Thyroid gland (tissue), 4 donors: ENCODE measurements at places on chromosomes 4 and X. TPM values are rescaled to one million over a fixed set of nuclear protein-coding genes. Genes with fewer than 3 reads are reported as not detected.

DNA sequence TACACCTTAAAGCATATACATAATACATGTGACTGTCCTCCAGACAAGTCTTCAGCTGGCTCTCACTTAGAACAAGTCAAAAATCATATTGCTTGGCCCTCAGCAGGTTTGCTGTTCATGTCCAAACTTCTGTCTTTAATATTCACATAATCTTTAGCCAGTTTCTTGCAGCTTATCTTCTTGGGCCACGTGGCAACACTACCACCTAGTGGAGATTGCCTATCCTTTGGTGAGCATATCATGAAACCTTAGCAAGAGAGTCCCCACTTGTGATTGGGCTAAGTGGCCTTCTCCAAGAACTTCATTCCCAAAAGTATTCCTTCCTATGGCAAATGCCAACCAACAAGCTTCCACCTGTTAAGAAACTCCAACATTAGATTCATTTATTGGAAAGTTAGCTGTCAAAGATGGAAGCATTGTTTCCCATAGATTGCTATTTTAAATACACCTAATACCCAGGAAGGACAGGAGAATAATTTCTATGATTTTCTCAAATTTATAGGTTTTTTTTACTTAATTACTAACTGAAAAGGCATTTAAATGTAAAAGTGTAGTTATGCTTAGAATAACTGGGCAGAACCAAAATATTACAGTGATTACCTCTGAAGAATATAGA lies 231.9 kb upstream of the INTU start:
- H3K4me3 ChIP-seq, result no peak overlapping the region
- DNase-seq, result peak; percentile 82
- no peaks in the 10 kb centered on the region for H3K36me3 ChIP-seq
- no peaks in the 10 kb centered on the region for H3K4me1 ChIP-seq
- H3K27me3 ChIP-seq, result no peaks in the 10 kb centered on the region
- H3K27ac ChIP-seq, result no peak overlapping the region

GRCh38 chr4:95507561-95507960 lies 41.2 kb downstream of the UNC5C start:
- no peak for DNase-seq
- H3K4me3 ChIP-seq, result no peak overlapping the region
- no peaks in the 10 kb centered on the region for H3K36me3 ChIP-seq
- no peaks in the 10 kb centered on the region for H3K27me3 ChIP-seq

DNA sequence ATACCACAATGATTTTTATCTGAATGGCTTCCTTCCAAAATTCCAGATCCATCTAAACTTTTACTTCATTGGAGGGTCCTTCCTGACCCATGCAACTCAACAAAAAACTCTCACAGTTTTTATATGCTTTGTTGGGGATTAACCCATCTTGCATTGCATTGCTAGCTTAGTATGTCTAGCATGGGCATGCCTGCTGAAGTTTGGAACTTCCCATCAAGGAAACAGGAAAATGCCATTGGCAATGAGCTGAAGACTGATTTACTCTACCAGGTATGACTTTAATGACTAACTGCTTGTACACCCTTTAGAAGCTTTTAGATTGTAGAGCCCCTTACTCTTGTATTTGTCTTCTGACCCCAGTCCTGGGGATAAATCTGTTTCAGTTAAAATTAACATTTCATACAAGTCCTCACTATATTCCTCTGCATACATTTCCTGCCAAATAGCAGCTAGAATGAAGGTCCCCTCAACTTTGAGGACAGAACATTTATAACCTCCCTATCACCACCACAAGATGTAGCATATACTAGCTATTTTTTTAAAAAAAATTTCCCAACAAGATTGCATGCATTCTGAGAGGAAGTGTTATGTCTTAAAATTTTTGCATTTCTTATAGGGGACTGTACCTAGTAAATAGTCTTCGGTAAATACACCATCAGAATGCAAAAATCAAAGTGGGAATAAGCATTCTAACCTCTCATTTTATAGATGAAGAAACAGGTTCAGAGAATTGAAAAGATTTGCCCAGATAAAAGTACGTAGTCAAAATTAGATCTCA lies 52.5 kb upstream of the ATXN3L start:
- no peaks in the 10 kb centered on the region for H3K27me3 ChIP-seq
- no peak overlapping the region for H3K27ac ChIP-seq
- no peaks in the 10 kb centered on the region for H3K36me3 ChIP-seq
- no peaks in the 10 kb centered on the region for H3K4me1 ChIP-seq

The MAGIX gene
- total RNA-seq, result 27.8 TPM

The MAGEB2 gene
- total RNA-seq, result not detected

The TRIM2 gene
- 200 TPM for total RNA-seq

DNA sequence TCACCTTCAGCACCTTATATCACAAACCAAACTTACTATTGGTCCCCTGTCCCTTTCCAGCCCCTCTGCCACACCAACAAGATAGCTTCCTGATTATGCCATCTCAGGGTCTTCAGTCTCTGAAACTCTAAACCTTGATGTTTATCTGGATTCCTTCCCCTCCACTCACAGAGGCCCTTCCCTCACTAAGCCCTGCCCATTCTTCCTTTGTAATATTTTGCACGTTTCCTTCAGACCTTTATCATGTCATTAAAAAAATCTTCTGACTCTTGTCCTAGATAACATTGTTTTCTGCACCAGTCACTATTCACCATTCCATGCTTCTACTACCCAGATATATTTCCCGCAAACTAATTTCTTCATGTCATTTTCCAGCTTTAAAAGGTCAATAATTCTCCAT lies 17.7 kb upstream of the CEP135 start:
- no peak overlapping the region for H3K27ac ChIP-seq
- H3K27me3 ChIP-seq, result no peaks in the 10 kb centered on the region
- no peaks in the 10 kb centered on the region for H3K36me3 ChIP-seq

The VSIG4 gene
- total RNA-seq, result 32.6 TPM

- no peaks in the 10 kb centered on the region for H3K36me3 ChIP-seq
- no peak overlapping the region for H3K4me3 ChIP-seq
- H3K27ac ChIP-seq, result no peak overlapping the region
- H3K4me1 ChIP-seq, result no peaks in the 10 kb centered on the region
- no peaks in the 10 kb centered on the region for H3K27me3 ChIP-seq
- no peak for DNase-seq
Observed at GRCh38 chrX:133994576-133994975, 9.2 kb upstream of the GPC3 start.

- no peaks in the 10 kb centered on the region for H3K36me3 ChIP-seq
- no peaks in the 10 kb centered on the region for H3K4me1 ChIP-seq
- no peaks in the 10 kb centered on the region for H3K27me3 ChIP-seq
- no peak for DNase-seq
Observed at GRCh38 chr4:12746221-12746620, 737.9 kb downstream of the RAB28 start.

GRCh38 chr4:7357323-7357722 lies 77.4 kb downstream of the PSAPL1 start:
- no peaks in the 10 kb centered on the region for H3K36me3 ChIP-seq
- H3K4me3 ChIP-seq, result no peak overlapping the region
- DNase-seq, result no peak
- peaks cover 24% of the 10 kb centered on the region for H3K4me1 ChIP-seq
- H3K27ac ChIP-seq, result no peak overlapping the region

DNA sequence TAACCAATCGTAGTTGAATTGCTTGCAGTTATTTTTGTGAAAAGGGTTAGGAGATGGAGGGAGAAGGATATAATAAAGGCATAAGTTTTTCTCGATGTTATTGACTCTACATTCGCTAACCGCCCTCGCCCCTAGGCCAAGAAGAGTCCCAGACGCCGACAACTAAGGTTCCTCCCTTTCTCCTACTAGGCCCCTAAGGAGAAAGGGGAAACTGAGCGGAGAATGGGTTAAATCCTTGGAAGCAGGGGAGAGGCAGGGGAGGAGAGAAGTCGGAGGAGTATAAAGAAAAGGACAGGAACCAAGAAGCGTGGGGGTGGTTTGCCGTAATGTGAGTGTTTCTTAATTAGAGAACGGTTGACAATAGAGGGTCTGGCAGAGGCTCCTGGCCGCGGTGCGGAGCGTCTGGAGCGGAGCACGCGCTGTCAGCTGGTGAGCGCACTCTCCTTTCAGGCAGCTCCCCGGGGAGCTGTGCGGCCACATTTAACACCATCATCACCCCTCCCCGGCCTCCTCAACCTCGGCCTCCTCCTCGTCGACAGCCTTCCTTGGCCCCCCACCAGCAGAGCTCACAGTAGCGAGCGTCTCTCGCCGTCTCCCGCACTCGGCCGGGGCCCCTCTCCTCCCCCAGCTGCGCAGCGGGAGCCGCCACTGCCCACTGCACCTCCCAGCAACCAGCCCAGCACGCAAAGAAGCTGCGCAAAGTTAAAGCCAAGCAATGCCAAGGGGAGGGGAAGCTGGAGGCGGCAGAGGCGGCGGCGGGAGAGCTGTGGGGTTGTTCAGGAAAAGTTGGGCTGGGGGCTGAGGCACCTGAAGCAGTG lies 5.9 kb downstream of the ATOH1 start:
- peaks cover 2% of the 10 kb centered on the region for H3K4me1 ChIP-seq
- H3K27me3 ChIP-seq, result peaks cover 27% of the 10 kb centered on the region
- DNase-seq, result no peak
- no peaks in the 10 kb centered on the region for H3K36me3 ChIP-seq
- no peak overlapping the region for H3K4me3 ChIP-seq

DNA sequence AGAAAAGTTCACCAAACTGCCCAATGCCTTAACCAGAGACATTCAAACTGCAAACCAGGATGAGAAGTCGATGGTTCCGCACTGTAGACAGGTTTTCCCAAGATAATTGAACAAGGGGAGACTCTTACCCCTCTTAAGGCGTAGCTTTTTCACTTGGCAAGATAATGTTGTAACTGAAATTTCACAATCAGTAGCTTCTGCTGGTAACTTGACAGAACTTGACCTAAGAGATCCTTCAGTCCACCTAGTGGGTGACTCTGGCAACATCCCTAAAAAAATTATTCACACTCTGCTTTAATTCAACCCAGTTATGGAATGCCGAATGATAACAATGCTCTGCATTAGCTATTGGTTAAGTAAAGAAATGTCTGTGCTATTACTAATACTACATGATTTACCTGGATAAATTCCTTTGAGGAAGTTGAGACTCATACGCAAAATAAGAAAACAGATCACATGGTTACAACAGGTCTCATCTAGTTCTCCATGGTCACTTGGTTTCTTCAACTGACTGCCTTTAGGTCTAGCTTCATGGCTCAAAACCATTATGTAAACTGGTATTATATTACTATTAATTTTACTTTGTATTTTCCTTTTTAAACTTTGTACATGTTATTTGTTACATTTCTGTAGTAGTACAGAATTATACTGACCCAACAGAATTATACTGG lies 9.1 kb downstream of the ELF2 start:
- H3K27me3 ChIP-seq, result no peaks in the 10 kb centered on the region
- no peak for DNase-seq
- peaks cover 18% of the 10 kb centered on the region for H3K4me1 ChIP-seq
- H3K27ac ChIP-seq, result peak overlapping the region; percentile 53

DNA sequence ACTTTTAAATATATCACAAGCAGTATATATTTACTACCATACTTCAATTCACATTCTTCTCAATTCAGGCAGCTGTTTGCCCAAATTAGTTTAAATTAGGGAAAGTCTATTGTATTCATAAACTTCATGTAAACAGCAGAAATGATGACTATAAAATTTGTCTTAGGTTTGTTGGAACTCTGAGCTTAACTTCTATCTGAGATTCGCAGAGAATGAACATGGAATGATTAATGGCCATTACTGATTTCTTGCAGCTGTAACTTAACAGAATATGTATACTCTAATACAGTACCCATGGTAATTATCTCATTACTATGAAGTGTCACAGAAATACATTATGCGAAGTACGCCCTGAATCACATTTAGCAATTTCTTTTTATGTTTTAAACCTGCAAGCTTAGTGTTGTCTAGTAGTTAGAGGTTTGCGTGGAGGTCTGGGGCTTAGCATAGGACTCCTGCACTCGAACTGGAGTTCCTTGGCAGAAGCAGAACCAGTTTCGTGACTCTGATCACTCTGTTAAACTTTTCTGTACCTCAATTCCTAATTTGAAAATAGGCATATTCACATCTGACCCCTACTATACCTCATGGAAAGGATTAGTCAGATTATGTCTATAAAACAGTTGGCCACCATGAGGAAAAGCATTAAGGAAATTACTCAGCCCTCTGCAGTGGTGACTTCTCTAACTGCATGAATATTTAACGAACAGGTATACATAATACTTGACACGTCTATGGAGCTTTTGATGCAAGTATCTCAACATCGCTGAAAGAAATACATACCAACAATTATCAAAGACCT lies 243.2 kb downstream of the MGST2 start:
- H3K4me3 ChIP-seq, result no peak overlapping the region
- peaks cover 29% of the 10 kb centered on the region for H3K4me1 ChIP-seq
- no peak for DNase-seq
- H3K27me3 ChIP-seq, result no peaks in the 10 kb centered on the region
- no peak overlapping the region for H3K27ac ChIP-seq

The EDA gene
- total RNA-seq, result 10.6 TPM

- no peaks in the 10 kb centered on the region for H3K36me3 ChIP-seq
- peaks cover 11% of the 10 kb centered on the region for H3K4me1 ChIP-seq
- H3K27ac ChIP-seq, result no peak overlapping the region
- H3K4me3 ChIP-seq, result no peak overlapping the region
- no peaks in the 10 kb centered on the region for H3K27me3 ChIP-seq
- no peak for DNase-seq
Observed at GRCh38 chrX:154372612-154373022, 1.8 kb downstream of the FLNA start.

DNA sequence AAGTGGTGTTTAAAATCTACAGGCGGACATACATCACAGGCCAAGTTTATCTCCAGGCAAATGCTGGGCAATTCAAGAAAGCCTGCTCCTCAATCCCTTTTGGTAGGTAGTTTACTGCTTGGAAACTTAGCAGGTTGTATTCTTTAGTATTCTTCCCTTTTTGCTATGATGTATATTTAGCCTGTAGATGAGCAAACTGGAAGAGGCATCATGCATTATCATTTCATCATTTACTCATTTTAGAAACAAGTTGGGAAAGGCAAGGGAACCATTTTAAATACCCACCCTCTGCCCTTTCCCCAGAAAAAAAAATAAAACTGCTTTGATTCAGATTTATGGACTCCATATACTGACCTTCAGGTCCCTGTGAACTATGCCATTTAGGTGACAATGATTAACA lies 213.2 kb downstream of the CAMK2D start:
- no peaks in the 10 kb centered on the region for H3K36me3 ChIP-seq
- H3K4me3 ChIP-seq, result no peak overlapping the region
- H3K27ac ChIP-seq, result peak overlapping the region; percentile 46
- peaks cover 8% of the 10 kb centered on the region for H3K4me1 ChIP-seq

DNA sequence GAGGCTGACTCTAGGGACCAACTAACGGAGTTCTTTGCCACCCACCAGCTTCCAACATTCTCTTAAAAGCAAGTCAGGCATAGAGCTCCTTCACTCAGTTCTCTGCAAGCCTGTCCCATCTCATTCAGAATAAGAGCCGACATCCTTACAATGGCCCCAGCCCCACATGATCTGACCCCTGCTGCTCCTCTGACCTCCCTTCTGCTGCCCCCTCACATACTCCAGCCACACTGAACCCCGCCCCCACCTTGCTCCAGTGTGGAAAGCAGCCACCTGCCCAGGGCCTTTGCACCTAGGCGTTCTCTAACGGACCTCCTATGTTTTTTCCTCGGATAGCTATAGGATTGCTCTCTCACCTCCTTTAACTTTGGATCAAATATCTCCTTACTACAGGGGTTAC lies 143.2 kb upstream of the ETNPPL start:
- no peak overlapping the region for H3K4me3 ChIP-seq
- no peaks in the 10 kb centered on the region for H3K27me3 ChIP-seq
- H3K4me1 ChIP-seq, result no peaks in the 10 kb centered on the region
- no peak for DNase-seq
- H3K36me3 ChIP-seq, result no peaks in the 10 kb centered on the region
- no peak overlapping the region for H3K27ac ChIP-seq

GRCh38 chr4:8378776-8379175 lies 61.7 kb downstream of the ACOX3 start:
- no peak for DNase-seq
- no peak overlapping the region for H3K27ac ChIP-seq
- H3K27me3 ChIP-seq, result no peaks in the 10 kb centered on the region
- H3K36me3 ChIP-seq, result no peaks in the 10 kb centered on the region
- peaks cover 9% of the 10 kb centered on the region for H3K4me1 ChIP-seq

The PDZD4 gene
- 3.5 TPM for total RNA-seq
